ENCODE measurements at places on chromosomes 2 and 18.

DNA sequence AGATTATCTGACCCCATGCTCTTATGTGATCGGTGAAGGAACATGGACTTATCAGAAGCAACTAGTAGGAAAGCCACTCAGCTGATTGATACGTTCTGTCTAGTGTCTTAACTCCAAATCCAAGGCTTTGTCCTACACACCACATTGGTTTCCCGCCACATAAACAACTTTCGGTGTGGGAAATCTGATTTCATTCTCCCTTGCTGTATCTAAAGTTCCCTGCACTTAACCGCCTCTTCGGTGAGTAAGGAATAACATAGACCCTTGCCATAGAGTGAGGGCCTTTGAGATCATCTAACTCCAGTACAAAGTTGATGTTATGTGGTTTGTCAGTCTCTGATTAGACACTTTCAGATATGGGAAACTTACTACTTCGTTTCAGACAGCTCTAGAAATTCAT, 538.2 kb upstream of the TNP1 start:
- DNase-seq = no peak

GRCh38 chr2:44786045-44786816, 155.3 kb upstream of the SIX3 start:
- no peak for DNase-seq

DNA sequence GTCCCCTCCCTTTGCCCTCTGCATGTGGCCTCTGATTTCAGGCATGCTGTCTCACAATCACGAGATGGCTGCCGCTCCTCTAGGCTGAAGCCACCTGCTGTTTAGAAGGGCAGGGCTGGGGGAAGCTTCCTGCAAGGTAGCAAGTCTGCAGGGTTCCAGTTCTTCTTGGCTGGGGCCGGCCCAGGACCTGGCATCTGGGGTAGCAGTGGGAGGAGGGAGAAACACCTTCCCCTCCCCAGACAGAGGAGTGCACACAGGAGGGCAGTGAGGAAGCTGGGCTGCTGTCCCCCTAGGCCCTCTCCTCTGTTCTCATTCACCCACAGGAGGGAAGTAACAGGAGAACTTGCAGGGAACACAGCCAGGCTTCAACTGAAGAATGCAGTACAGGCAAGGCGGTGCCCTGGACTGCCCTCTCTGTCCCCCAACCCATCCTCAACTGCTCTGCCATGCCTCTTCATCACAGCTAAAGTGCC, 345.9 kb upstream of the HS6ST1 start:
- DNase-seq = no peak

DNA sequence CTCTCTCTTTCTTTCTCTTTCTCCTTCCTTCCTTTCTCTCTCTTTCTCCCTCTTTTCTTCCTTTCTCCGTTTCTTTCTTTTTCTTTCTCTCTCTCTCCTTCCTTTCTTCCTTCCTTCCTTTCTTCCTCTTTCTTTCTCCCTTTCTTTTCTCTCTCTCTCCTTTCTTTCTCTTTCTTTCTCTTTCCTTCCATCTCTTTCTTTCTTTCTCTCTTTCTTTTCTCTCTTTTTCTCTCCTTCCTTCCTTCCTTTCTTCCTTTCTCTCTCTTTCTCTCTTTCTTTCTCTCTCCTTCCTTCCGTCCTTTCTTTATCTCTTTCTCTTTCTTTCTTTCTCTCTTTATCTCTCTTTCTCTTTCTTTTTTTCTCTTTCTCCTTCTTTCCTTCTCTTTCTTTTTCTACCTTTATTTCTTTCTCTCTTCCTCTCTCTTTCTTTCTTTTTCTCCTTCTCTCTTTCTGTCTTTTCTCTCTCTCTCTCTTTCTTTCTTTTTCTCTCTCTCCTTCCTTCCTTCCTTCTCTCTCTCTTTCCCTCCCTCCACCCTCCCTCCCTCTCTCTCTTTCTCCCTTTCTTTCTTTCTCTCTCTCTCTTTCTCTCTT, 32.3 kb upstream of the ODC1 start:
- DNase-seq = no peak

DNA sequence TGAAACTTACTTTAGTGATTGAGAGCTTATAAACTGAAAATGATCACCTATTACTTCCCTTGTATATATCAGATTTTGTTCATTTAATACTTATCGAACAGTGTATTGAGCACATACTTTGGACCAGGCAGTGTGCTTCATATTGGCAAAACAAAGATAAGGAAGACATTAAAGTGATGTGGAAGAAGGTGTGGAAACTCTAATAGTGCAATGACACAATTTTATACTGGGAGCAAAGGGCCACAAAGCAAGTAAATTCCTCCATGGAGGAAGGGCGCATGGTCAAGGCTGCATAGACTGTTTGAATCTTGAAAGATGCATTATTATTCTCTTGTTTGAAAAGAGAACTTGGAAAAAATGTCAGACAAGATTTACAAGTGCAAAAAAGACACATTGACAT, 936.5 kb upstream of the DDX18 start:
- no peak for DNase-seq

- DNase-seq = no peak
Measured at GRCh38 chr2:30237966-30238800, 6.8 kb downstream of the LBH start.

- DNase-seq = no peak
Measured at GRCh38 chr2:7060156-7060555, 142.9 kb downstream of the RNF144A start.

Data from stimulated activated CD4-positive, alpha-beta T cell treated with anti-CD3 and anti-CD28 coated beads, Interleukin-4, amount 100 ng/mL, for 24 hours (primary cell).